ENCODE measurements at places on chromosomes 4 and X. TPM values are rescaled to one million over a fixed set of nuclear protein-coding genes. Genes with fewer than 3 reads are reported as not detected.

DNA sequence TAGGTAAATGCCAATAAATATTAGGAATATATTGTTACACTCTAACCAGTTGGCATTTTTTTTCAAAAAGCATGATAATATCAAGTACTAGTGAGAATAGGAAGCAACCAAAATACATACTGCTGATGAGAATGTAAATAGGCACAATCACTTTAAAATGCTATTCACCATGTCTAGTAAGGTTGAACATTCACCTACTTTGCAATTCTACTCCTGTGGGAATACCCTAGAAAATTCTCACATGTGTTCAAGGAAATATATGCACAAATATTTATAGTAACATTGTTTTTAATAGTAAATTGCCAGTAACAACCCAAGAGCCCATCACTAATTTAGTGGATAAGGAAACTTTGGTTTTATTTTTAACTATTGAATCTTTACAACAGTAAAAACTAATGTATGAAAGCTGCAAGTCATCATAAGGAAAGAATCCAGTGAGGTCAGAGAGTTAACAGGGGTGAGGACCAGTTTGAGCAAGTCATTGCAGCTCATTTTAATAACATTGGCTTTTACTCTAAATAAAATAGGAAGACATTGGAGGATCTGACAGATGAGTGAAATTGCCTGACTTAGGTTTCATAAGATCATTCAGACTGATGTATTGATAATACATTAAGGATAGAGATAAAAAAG is 23.6 kb downstream of the FSTL5 start:
- no peak for DNase-seq
- H3K27me3 ChIP-seq = no peaks in the 10 kb centered on the region
- H3K4me1 ChIP-seq = no peaks in the 10 kb centered on the region
- no peaks in the 10 kb centered on the region for H3K36me3 ChIP-seq
- no peak overlapping the region for H3K4me3 ChIP-seq

GRCh38 chrX:124268099-124268498 is 64.4 kb upstream of the TEX13D start:
- no peak overlapping the region for H3K4me3 ChIP-seq
- DNase-seq = no peak
- H3K36me3 ChIP-seq = no peaks in the 10 kb centered on the region
- no peak overlapping the region for H3K27ac ChIP-seq

- DNase-seq = no peak
- no peaks in the 10 kb centered on the region for H3K27me3 ChIP-seq
- peaks cover 26% of the 10 kb centered on the region for H3K36me3 ChIP-seq
- no peak overlapping the region for H3K4me3 ChIP-seq
- H3K27ac ChIP-seq = no peak overlapping the region
Observed at GRCh38 chrX:74246524-74246923, 57.5 kb upstream of the ZCCHC13 start.

GRCh38 chr4:115664285-115664684 is 550.9 kb upstream of the NDST4 start:
- H3K27me3 ChIP-seq = no peaks in the 10 kb centered on the region
- no peak overlapping the region for H3K4me3 ChIP-seq
- H3K36me3 ChIP-seq = no peaks in the 10 kb centered on the region
- H3K27ac ChIP-seq = no peak overlapping the region
- no peaks in the 10 kb centered on the region for H3K4me1 ChIP-seq

GRCh38 chr4:121182296-121182695 is 18.2 kb upstream of the TNIP3 start:
- H3K4me1 ChIP-seq = peaks cover 51% of the 10 kb centered on the region
- H3K36me3 ChIP-seq = peaks cover 45% of the 10 kb centered on the region
- DNase-seq = no peak
- peak overlapping the region; percentile 73 for H3K4me3 ChIP-seq
- H3K27me3 ChIP-seq = peaks cover 4% of the 10 kb centered on the region

- H3K4me1 ChIP-seq = peaks cover 3% of the 10 kb centered on the region
- no peaks in the 10 kb centered on the region for H3K36me3 ChIP-seq
- peaks cover 26% of the 10 kb centered on the region for H3K27me3 ChIP-seq
- peak within 1 kb of the TSS; percentile 17 for H3K4me3 ChIP-seq
Observed at GRCh38 chrX:67543818-67544217, at the start of gene AR. AR (plus strand) TSS chrX:67544021; CDS start chrX:67545147, 1,126 bp downstream.

- H3K27ac ChIP-seq = no peak overlapping the region
- no peaks in the 10 kb centered on the region for H3K4me1 ChIP-seq
- no peaks in the 10 kb centered on the region for H3K27me3 ChIP-seq
- H3K4me3 ChIP-seq = no peak overlapping the region
- no peak for DNase-seq
Observed at GRCh38 chr4:13966231-13967195, 339.0 kb upstream of the BOD1L1 start.

DNA sequence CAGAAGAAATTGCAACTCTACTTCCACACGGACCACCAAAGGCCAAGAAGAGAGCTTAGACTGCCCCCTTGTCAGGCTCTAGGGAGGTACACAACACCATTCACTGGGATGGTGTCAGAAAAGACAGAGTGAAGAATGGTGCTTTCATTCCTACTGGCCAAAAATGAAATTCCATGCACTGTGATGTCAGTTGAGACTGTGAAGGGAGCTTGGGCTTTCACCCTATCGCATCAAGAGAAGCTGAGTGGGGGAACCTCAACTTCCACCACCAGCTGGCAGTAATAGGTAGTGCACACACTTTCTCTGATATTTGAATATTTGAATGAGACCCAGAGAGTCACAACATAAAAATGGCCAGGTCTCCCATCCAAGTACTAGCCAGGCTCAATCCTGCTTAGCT is 65.9 kb downstream of the ZNF711 start:
- H3K4me3 ChIP-seq = no peak overlapping the region
- H3K27ac ChIP-seq = no peak overlapping the region
- H3K36me3 ChIP-seq = no peaks in the 10 kb centered on the region
- no peak for DNase-seq
- H3K4me1 ChIP-seq = no peaks in the 10 kb centered on the region

- H3K27me3 ChIP-seq = peaks cover 6% of the 10 kb centered on the region
- peaks cover 43% of the 10 kb centered on the region for H3K4me1 ChIP-seq
- H3K36me3 ChIP-seq = peaks cover 39% of the 10 kb centered on the region
- no peak for DNase-seq
Observed at GRCh38 chr4:121146530-121146929, 17.6 kb downstream of the TNIP3 start.

DNA sequence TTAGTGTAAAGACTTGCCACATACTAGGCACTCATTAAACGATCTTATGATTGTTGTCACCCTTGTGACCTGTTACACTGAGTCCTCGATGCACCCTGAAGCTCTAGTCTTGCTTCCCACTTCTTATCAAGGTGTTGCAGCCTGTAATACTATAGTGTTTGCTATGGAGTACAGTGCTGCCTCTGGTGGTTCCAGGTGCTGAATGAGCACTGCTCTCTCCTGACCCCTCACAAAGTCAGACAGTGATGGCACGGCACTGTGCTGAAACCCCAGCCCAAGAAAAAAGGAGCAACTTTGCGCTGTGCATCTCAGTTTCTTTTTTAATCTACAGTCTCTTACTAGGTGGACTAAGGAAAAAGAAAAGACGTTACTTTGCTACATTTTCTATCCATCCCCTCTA is 106.3 kb downstream of the GC start:
- no peaks in the 10 kb centered on the region for H3K27me3 ChIP-seq
- no peaks in the 10 kb centered on the region for H3K4me1 ChIP-seq
- DNase-seq = no peak
- no peak overlapping the region for H3K27ac ChIP-seq
- H3K36me3 ChIP-seq = no peaks in the 10 kb centered on the region

DNA sequence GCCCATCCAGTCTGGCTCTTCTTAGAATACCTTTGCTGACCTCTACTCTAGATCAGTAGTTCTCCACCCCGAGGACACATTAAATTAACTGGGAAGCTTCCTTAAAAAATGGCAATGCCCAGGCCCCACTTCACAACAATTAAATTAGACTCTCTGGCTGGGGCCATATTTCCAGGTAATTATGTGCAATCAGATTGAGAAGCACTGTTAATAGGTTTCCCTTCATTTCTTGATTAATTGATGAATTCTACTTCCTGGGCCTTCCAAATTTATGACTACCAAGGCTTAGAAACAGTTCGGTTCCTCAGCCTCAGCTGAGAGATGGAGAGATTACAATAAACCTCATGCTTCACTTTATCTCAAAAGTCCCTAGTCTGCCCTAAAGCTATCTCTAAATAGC is 71.7 kb upstream of the LIMCH1 start:
- H3K27ac ChIP-seq = no peak overlapping the region
- H3K36me3 ChIP-seq = no peaks in the 10 kb centered on the region
- H3K27me3 ChIP-seq = no peaks in the 10 kb centered on the region
- no peak for DNase-seq

DNA sequence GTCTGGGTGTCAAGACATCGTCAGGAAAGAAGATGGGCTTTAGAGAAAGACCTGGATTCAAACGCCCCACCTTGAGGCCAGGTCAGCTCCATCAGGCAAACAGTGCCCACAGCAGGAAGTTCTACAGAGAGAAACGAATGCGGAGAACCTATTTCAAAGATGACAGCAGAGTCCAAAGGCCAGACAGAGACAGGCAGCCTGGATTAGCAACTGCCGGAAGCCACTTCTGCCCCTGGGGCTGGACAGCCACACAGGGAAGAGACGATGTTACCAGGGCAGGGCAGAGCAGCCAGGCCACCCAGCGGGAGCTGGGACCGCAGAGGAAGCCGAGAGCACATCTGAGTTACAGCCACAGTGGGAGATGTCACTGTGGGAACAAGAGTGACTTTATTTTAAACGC is 1.2 kb downstream of the C4orf50 start:
- H3K4me3 ChIP-seq = no peak overlapping the region
- no peak for DNase-seq
- H3K4me1 ChIP-seq = no peaks in the 10 kb centered on the region
- H3K36me3 ChIP-seq = no peaks in the 10 kb centered on the region
- H3K27ac ChIP-seq = no peak overlapping the region
- no peaks in the 10 kb centered on the region for H3K27me3 ChIP-seq

DNA sequence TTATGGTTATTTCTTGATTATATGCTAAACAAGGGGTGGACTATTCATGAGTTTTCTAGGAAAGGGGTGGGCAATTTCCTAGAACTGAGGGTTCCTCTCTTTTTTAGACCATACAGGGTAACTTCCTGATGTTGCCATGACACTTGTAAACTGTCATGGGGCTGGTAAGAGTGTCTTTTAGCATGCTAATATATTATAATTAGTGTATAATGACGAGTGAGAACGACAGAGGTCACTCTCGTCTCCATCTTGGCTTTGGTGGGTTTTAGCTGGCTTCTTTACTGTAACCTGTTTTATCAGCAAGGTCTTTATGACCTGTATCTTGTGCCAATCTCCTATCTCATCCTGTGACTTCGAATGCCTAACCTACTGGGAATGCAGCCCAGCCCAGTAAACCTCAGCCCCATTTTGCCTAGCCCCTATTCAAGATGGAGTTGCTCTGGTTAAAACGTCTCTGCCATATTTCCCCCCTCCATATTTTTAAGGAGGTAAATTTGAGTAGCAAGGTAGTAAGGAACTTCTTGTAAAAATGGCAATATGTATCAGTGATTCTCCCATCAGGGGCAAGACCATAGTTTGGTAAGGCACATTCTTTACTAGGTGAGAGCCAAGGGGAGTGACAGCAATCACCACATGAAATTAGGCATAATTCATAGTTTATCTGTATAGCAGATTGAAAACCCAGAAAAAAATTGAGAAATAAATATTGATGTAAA is 2.6 kb downstream of the CXCL2 start:
- no peak overlapping the region for H3K27ac ChIP-seq
- peaks cover 9% of the 10 kb centered on the region for H3K4me1 ChIP-seq
- H3K4me3 ChIP-seq = no peak overlapping the region
- H3K36me3 ChIP-seq = no peaks in the 10 kb centered on the region
- no peak for DNase-seq
- peaks cover 38% of the 10 kb centered on the region for H3K27me3 ChIP-seq

- H3K4me3 ChIP-seq = no peak overlapping the region
- no peak overlapping the region for H3K27ac ChIP-seq
- H3K36me3 ChIP-seq = no peaks in the 10 kb centered on the region
- no peaks in the 10 kb centered on the region for H3K4me1 ChIP-seq
Observed at GRCh38 chrX:109352066-109352588, 129.8 kb downstream of the GUCY2F start.

DNA sequence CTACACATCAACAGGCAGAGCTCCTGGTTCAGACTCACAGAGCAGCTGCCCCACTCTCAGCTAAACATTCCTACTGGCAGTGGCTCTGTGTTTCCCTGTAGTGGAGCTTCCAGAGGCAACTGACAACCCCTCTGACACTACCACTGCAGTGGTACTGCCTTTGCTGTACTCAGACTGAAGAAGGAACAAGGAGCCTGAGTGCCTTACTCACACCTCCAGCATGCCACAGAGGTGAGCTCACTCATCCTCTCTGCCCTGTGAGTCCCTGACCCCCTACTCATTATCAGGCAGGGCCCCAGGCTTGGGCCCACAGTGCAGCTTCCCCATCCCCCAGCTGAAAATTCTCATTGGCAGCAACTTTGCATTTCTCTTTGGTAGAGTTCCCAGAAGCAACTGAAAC is 240.5 kb upstream of the POF1B start:
- no peak overlapping the region for H3K4me3 ChIP-seq
- no peak for DNase-seq
- no peak overlapping the region for H3K27ac ChIP-seq
- H3K4me1 ChIP-seq = no peaks in the 10 kb centered on the region
- H3K36me3 ChIP-seq = no peaks in the 10 kb centered on the region
- no peaks in the 10 kb centered on the region for H3K27me3 ChIP-seq

GRCh38 chr4:130238121-130238520 is 1142.2 kb downstream of the C4orf33 start:
- H3K4me1 ChIP-seq = peaks cover 5% of the 10 kb centered on the region
- no peak overlapping the region for H3K27ac ChIP-seq
- H3K36me3 ChIP-seq = no peaks in the 10 kb centered on the region
- no peaks in the 10 kb centered on the region for H3K27me3 ChIP-seq
- DNase-seq = no peak
- H3K4me3 ChIP-seq = no peak overlapping the region

- H3K27me3 ChIP-seq = no peaks in the 10 kb centered on the region
- no peaks in the 10 kb centered on the region for H3K36me3 ChIP-seq
- H3K4me1 ChIP-seq = no peaks in the 10 kb centered on the region
- no peak for DNase-seq
Observed at GRCh38 chrX:151912780-151913179, at the start of gene MAGEA4. MAGEA4 (plus strand) TSS chrX:151912889; CDS start chrX:151923665, 10,776 bp downstream.

GRCh38 chr4:159098482-159099127 is 4.3 kb upstream of the RAPGEF2 start:
- H3K27me3 ChIP-seq = peaks cover 27% of the 10 kb centered on the region
- peaks cover 25% of the 10 kb centered on the region for H3K4me1 ChIP-seq
- no peak overlapping the region for H3K27ac ChIP-seq
- H3K4me3 ChIP-seq = no peak overlapping the region

DNA sequence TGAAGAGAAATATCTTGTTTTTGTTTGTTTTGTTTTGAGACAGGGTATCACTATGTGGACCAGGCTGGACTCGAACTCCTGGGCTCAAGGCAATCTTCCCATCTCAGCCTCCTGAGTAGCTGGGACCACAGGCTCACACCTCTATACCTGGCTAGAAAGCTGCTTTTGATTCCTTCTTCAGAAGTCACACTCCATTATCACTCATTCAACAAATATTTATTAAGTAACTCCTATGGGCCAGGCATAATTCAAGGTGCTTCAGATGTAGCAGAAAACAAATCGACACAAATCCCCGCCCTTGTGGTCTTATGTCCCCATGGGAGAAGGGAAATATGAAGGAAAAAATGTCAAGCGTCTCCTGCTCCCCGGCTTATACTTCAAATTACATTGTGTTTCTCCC is 72.6 kb upstream of the DHX15 start:
- peaks cover 8% of the 10 kb centered on the region for H3K27me3 ChIP-seq
- no peak overlapping the region for H3K4me3 ChIP-seq
- peaks cover 4% of the 10 kb centered on the region for H3K4me1 ChIP-seq
- no peaks in the 10 kb centered on the region for H3K36me3 ChIP-seq

The SSX4B gene
- not detected for total RNA-seq

The ETDA gene
- not detected for total RNA-seq

The C4orf51 gene
- total RNA-seq = not detected

The SPANXB1 gene
- not detected for total RNA-seq

The MAGEA1 gene
- total RNA-seq = not detected

The PRDM5 gene
- total RNA-seq = not detected

The PDS5A gene
- 117 TPM for total RNA-seq

The IL2 gene
- total RNA-seq = 101 TPM

The BST1 gene
- 1.8 TPM for total RNA-seq

Data from activated T-helper 2 cell treated with anti-CD3 and anti-CD28 coated beads, Interferon-gamma antibody, Interleukin-2, Interleukin-4, amounts not matched to agents 10 μg/mL and 5 μg/mL and 100 μg/mL, durations not matched to agents 14 hours and 24 hours and 36 hours (primary cell).